Motor neuron (in vitro differentiated cells): ENCODE measurements at places on chromosomes 11 and 22.

GRCh38 chr11:80379620-80380278 is 938.9 kb upstream of the TENM4 start:
- no peak for ATAC-seq

GRCh38 chr22:45334068-45334467 is 24.3 kb downstream of the FAM118A start:
- ATAC-seq = no peak

- no peak for ATAC-seq
Measured at GRCh38 chr11:72738199-72739141, 13.7 kb downstream of the ARAP1 start.

DNA sequence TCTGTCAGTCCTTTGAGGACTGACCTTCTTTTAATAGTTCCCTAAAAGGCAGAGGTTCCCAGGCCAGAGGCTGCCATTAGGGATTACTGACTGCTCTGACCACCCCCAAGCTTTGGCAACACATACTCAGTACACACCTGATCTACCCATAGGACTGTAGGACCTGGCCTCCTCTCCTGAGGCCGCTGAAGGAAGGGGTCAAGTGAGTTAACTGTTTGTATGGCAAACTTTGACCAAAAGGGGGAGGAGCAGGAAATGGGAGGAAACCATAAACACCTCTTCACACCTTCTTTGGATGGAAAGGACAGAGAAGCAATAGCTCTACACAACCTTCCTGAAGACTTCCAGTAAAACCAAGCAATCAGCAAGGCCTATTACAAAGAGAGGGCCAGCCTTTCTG is 104.0 kb downstream of the APOL5 start:
- no peak for ATAC-seq

GRCh38 chr22:44838316-44839016 is 86.1 kb downstream of the ARHGAP8 start:
- ATAC-seq = no peak

DNA sequence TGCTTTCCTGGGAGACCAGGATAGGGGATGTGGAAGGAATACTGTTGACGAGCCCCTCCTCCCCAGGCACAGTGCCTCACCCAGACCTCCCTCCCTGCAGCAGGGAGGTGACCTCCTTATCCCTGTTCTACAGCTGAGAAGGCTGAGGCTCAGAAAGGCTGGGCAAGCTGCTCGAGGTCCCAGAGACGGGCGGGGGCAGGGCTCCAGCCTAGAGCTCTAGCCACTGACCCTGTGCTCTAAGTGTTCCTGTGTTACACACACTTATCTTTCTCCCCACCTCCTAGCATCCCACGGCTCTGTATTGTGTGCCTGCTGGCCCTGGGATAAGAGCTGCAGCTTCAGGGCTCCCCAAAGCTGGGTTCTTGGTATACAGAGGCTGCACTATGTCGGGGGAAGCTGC is 7.9 kb downstream of the CCDC134 start:
- no peak for ATAC-seq

DNA sequence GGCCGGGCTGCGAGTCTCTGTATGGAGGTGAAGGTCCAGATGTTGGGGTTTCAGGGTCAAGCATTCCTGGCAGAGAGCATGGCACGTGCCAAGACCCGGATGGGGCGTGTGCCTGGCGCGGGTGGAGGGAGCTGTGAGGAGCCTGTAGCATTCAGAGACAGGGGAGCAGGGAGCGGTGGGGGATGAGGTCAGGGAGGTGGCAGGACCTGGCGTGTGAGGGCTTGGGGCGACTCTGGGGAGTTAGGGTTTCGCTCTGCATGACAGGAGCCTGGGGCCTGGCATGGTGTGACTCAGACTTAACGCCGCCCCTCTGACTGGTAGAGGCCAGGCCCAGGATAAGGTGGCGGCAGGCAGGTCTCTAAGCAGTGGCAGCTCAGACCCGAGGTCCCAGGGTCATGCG is 103.0 kb downstream of the KCNQ1 start:
- ATAC-seq = no peak

GRCh38 chr11:67119585-67120391 is 725 bp downstream of the KDM2A start:
- peak; percentile 21 for ATAC-seq

DNA sequence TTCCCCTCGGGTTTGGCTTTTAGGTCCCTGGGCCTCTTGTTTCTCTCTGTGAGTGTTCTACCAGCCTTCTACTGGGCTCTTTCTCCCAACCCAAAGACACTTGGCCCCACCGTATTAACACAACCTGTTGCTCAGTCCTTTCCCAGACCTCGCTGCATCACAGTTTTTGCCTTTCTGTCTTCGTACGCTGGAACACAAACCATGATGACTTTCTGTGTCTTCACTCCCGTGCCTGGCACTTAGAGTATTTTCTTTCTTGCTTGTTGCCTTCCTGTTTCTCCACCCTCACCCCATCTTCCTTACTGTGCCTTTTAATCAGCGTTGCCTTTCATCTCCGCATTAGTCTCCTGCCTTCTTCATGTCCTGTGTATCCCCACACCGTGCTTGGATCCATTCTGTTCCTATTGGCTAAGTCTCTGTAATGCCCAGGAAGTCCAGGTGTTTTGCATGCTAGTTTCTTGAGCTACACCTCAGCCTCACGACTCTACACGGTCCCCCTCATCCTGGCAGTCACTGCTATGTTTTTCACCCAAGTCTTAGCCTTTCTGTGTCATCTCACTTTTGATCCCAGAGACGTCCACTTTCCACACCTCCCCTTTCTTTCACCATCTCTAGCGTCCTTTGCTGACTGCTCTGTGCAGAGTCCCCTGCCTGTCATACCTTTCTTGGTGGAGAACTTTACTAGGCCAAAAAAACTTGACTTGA is 1.6 kb downstream of the MARK2 start:
- no peak for ATAC-seq

DNA sequence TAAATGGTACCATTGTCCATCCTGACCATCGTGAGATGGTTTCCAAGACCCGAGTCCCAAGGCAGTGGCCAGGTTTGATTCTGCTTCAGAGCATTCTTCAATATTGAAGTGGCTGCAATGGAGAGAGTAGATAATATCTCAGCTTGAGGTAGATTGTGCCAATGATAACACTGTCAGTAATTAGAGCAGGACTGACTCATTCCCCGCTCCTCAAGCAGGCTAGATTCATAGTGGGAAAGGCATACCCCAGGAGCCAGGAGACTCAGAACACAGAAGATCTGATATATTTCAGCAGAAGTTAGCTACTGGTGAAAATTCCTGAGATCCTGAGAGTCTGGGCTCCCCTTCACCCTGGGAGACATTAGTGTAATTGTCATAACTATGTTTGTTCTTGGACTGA is 55.6 kb upstream of the LARGE1 start:
- ATAC-seq = no peak

DNA sequence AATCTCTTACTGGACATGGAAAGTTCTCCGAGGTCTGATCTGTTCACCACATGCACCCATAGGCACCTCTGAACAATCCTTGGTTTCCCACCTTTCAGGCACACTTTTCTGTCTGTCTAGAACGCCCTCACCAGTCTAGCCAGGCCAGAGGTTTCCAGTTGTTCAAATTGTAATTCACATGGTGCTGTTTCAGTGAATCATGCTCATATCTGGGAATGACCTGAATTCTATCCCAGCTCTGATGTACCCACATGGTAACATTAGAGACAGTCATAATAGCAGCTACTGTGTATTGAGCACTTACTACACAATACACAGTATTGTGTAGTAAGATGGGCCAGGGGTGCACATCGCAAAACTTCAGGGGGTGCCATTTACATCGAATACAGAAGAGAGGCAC is 138.2 kb downstream of the COMMD9 start:
- no peak for ATAC-seq

- ATAC-seq = no peak
Measured at GRCh38 chr11:72750086-72750485, 2.1 kb downstream of the ARAP1 start.

- ATAC-seq = no peak
Measured at GRCh38 chr11:72951888-72952287, 137.7 kb downstream of the ATG16L2 start.

GRCh38 chr11:108959105-108959761 is 294.4 kb downstream of the DDX10 start:
- ATAC-seq = peak; percentile 84

GRCh38 chr11:6323291-6323905 is 3.1 kb upstream of the CAVIN3 start:
- no peak for ATAC-seq

DNA sequence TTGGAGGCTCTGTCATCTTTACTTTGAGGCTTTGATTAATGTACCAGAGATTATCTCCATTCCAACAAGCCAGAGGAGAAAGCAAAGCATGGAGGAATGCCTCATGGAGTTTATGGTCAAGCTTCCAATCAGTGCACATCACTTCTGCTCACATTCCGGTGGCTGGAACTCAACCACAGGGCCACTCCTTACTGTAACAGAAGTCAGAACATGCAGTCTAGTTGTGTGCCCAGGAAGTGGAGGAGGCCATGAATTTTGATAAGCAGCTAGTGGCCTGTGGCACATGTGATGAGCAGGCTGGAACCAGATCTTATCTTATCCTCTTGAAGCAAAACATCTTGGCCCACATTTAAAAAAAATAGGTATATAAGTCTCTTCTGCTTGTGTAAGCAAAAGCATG is 258.9 kb upstream of the ARHGAP20 start:
- no peak for ATAC-seq

DNA sequence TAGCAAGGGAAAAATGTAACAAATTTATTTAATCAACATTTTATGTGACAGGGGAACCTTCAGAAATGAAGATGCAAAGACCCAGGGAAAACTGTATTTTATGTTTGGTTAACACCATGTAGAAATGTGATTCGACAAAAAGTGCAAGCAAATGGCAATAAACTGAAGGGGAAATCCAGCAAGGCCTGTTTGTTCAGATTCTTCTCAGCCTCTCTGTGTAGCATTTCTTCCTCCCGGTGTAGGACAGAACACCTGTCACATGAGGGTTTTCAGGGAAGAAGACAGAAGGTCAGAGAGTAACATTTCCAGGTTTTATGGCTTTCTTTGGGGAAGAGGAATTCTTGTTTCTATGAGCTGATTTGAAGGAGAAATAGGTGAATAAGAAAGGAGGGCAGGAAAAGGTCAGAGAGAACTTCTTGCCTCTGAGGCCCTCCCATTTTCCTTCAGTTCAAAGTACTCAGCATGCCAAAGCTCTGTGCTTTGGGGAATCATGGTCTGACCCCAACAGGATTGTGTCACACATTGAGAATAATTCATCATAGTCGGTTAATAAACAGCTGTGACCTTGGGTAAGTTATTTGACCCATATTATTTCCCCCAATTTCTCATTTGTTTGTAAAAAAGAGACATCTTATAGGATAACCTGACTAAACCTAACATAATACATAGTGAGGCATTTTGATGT is 45.5 kb upstream of the ME3 start:
- ATAC-seq = no peak

DNA sequence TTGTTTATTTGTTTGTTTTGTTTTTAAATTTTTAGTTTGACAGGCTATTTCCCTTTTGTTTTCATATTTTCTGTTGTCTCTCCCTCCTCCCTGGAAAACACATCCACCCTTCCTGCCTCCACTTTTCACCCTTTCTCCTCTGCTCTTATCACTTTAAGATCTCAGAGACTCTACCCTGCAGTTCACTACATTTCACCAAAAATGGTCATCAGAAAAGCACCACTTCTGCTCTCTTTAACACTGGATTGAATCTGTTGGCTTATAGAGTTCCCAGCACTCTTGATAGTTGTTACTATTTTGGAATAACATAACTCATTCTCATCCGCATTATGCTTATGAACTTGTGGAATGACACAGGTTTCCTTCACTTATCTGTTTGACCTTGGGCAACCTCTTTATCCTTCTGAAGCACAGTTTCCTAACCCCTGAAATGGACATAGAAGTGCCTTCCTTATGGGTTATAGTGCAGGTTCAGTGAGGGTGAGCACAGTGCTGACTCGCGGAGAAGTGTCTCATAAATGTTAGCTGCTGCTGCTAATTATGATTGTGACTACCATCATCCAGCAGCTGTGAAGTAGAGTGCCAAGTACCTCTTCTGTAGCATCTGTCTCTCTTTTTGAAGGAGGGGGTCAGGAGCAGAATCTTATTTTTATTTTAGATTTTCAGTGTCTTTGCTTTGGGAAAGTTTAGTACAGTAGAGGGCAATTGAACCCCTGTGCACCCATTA is 15.0 kb downstream of the TEAD1 start:
- no peak for ATAC-seq

DNA sequence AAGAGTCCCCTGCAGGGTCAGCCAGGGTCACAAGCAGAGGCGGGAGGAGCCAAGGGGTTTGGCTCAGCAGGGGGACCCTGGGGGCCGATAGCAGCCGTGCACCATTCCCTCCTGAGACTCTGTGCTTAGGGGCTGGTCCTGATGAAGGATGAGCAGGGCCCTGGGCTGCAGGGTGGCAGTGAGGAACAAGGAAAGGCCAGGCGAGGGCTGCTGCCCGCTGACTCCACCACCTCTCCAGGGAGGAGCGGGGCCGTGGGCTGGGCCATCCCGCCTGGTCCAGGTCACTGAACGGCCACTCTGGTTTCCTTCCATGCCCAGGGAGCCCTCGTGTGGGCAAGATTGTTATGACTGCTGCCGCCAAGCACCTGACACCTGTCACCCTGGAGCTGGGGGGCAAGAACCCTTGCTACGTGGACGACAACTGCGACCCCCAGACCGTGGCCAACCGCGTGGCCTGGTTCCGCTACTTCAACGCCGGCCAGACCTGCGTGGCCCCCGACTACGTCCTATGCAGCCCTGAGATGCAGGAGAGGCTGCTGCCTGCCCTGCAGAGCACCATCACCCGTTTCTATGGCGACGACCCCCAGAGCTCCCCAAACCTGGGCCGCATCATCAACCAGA is 9.2 kb upstream of the NDUFS8 start:
- ATAC-seq = peak; percentile 5

DNA sequence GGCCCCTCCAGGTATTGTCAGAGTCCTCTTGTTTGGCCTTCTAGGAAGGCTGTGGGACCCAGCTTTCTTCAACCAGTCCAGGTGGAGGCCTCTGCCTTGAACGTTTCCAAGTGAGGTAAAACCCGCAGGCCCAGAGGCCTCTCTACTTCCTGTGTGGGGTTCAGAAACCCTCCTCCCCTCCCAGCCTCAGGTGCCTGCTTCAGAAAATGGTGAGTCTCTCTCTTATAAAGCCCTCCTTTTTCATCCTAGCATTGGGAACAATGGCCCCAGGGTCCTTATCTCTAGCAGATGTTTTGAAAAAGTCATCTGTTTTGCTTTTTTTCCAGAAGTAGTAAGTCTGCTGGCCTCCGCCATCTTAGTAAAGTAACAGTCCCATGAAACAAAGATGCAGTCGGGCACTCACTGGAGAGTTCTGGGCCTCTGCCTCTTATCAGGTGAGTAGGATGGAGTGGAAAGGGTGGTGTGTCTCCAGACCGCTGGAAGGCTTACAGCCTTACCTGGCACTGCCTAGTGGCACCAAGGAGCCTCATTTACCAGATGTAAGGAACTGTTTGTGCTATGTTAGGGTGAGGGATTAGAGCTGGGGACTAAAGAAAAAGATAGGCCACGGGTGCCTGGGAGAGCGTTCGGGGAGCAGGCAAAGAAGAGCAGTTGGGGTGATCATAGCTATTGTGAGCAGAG is at the start of gene CD3E:
Gene CD3E, plus strand, starts transcription at position 163 of the 681 bp plus-strand sequence. Its CDS starts 223 bp downstream, at position 386.
- no peak for ATAC-seq

GRCh38 chr22:49291169-49291568 is 536.5 kb downstream of the BRD1 start:
- peak; percentile 44 for ATAC-seq

- ATAC-seq = peak; percentile 49
Measured at GRCh38 chr22:42389143-42389542, 43.1 kb downstream of the NFAM1 start.
